ENCODE measurements at places on chromosomes 1 and 21.

DNA sequence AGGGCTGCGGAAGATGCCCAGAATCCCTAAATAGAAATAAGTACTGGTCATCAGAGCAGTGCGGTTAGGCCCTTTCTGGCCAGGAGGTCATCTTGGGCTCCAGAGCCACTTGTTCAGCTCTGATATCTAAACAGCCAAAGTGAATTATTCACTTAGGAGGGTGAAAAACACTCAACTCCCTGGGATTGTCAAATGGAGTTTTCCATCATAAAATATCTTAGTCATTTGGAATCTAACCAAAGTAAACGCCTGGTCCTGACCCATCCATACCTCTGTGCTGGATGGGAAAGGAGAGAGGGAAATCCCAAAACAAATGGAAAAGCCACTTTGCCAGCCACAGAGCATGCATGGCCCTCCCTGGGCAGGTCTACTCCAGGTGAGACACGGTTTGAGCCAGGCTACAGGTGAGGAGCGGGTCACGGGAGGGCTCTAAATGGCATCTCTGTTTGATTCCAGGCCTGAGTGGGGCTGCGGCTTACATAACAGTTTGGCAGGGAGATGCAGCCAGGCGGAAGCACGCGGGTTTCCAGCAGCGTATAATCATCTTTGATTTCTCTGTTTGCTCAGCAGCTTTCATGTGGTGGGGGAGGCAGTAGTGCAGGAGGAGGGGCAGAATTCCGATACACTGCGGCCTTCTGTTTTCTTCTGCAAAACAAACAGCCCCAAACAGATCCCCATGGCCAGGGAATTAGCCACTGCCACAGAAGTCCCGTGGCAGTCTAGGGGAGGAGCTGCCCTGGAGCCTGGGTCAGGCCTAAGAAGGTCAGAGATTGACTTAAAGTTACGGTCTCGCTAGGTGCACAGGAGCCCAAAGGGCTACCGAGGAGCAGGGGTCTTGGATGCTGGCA lies 59.1 kb upstream of the ZNF648 start:
- DNase-seq = no peak

DNA sequence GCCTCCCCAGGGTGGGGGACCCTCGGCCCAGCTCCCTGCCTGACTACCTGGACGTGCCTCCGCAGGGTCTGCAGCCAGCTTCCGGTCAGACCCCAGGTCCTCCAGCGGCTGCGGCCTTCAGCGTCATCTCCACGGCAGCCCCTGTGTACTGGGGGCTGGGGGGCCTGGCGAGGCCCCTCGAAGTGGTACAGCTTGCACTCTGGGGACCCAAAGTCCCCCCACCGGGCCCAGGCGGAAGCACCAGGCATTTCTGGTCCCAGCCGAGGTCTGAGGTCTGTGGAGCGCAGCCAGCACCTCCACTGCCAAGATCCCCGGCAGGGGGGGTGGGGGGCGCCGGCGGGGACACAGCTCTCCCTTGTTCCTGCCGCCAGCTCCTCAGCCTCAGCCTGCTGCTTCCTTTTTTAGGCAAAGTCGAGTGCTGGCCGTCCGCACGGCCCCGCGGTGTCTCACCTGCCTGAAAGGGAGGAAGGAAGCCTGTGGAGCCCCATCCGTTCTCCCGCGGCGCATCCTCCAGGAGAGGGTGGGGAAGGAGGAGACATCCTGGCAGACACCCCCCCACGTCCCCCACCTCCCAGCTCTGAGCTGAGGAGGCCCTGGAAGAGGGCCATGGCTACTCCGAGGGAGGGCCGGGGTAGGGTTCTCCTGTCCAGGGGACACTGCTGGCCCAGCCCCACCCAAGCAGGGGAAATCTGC lies 1.2 kb upstream of the VWA1 start:
- no peak for DNase-seq

GRCh38 chr1:29082519-29082918 lies 41.2 kb downstream of the TMEM200B start:
- no peak for DNase-seq

- no peak for DNase-seq
Measured at GRCh38 chr1:65141394-65141793, 6.6 kb upstream of the AK4 start.

- DNase-seq = no peak
Measured at GRCh38 chr1:20211511-20211931, 25.2 kb upstream of the PLA2G2C start.

Data from CD4-positive, alpha-beta T cell treated with Interleukin-4 for 4 hours (primary cell).